Fibroblast of the aortic adventitia (primary cell): ENCODE measurements at places on chromosomes 7 and 10.

GRCh38 chr10:11863353-11864109 is 40.4 kb downstream of the PROSER2 start:
- DNase-seq, result no peak

- DNase-seq, result peak; percentile 49
Observed at GRCh38 chr7:148819697-148820360, 64.3 kb downstream of the EZH2 start.

DNA sequence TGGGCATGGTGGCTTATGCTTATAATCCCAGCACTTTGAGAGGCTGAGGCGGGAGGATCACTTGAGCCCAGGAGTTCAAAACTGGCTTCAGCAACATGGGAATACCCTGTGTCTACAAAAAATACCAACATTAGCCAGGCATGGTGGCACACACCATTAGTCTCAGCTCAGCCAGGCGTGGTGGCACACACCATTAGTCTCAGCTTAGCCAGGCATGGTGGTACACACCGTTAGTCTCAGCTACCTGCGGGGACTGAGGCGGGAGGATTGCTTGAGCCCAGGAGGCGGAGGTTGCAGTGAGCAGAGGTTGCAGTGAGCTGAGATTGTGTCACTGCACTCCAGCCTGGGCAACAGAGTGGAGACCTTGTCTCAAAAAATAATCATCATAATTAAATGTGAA is 9.0 kb downstream of the LRRC27 start:
- DNase-seq, result no peak

DNA sequence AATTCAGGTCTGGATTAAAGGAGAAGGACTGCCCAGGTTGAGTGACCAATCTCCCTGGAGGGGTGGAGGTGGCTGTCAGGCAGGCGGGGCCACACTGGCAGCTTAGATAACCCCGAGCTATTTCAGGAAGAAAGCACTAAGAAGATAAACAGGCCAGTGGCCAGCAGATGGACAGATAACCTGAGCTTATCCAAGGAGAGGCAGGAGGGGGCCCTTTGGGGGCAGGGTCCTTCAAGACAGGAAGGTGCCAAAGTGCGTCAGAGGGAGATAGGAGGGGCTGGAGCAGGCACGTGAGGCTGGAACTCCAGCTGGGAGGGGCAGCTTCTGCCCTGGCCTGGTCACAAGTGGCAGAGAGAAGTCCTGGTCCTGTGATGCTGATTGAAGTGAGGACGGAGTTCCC is 29.8 kb upstream of the PODXL start:
- DNase-seq, result peak; percentile 22

- DNase-seq, result no peak
Observed at GRCh38 chr10:126015413-126015812, 119.0 kb downstream of the FANK1 start.

GRCh38 chr10:119023553-119023868 is 6.0 kb upstream of the NANOS1 start:
- no peak for DNase-seq

DNA sequence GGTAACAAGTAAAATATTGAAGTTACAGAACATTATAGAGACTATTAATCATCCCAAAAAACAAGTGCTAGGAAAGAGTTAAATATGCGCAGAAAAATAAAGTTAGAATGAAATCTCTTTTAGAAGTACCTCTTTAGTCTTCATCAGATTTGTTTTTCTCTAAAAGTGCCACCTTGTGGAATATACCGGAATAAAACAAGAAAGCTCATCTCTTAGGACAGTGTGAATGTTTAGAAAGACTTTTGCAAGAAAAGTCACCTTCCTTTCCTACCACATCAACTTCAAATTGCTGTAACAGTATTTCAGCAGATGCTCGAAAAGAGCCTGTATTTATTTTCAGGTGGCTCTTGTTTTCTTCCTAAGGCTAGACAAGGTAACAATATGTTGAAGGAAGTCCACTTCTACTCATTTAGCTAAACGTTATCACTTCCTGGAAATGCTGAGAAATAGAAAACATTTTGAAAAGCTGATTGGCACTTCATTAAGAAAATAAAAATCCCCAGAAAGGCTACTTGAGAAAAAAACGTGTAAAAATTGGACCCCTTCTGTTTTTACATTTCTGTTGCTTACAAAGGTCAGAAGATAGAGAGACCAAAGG is 19.8 kb upstream of the FAM133B start:
- peak; percentile 57 for DNase-seq

- peak; percentile 28 for DNase-seq
Observed at GRCh38 chr7:151539088-151539671, 19.5 kb upstream of the RHEB start.

GRCh38 chr10:78407009-78407711 is 373.5 kb downstream of the RPS24 start:
- DNase-seq, result peak; percentile 88

- peak; percentile 77 for DNase-seq
Observed at GRCh38 chr7:40015790-40016296, 65.8 kb downstream of the CDK13 start.

DNA sequence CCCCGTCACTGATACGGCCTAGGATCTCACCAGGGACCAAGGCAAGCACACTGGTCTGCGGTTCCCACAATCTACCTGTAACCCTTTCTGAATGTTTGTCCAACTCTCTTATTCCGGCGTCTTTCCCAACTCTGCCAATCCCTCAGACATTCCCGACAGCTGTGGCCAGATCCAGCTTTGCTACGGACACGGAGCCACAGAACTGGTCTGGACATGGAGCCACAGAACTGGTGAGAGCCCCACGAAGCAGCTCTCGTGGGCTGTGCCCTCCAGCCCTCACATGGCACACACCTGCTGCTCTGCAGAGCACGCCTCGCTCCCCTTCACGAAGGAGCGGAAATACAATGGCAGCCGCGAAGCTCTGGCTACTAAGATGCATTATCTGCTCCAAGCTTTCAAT is 376.8 kb downstream of the DNAJB6 start:
- no peak for DNase-seq

- no peak for DNase-seq
Observed at GRCh38 chr10:36354633-36355032, 712.5 kb upstream of the FZD8 start.

DNA sequence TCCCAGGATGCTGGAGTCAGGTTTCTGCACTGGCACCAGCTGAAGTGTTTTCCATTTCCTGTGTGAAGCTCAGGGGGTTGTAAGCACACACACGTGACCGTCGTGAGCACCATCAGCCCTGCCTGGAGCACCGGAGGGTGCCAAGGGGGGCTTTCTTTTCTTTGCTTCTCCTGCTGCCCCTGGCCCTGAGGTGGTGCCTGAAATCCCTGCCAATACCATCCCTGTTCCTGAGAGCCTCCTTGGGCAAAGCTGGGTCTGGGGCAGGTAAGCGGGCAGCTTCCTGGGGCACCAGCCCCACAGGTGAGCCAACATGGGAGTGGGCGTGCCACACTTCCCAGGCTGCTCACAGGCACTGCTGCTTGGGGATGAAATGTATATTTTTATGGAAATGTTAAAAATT is 593.6 kb downstream of the DNAJB6 start:
- no peak for DNase-seq

DNA sequence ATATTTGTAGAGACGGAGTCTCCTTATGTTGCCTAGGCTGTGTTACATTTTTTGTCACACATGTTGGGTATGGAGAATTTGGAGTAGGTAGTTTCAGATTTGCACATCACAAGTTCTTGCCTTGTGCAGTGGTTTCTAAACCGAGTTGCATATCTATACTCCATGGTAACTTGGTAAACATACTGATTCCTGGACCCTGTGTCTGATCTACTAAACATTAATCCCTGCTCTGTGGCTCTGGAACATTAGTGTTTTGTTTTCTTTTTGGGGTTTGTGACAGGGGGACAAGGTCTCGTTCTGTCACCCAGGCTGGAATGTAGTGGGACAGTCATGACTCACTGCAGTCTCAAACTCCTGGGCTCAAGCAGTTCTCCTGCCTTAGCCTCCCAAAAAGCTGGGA is 24.7 kb downstream of the AUTS2 start:
- DNase-seq, result no peak

GRCh38 chr10:132387764-132388210 is 9.2 kb upstream of the PWWP2B start:
- DNase-seq, result peak; percentile 38

DNA sequence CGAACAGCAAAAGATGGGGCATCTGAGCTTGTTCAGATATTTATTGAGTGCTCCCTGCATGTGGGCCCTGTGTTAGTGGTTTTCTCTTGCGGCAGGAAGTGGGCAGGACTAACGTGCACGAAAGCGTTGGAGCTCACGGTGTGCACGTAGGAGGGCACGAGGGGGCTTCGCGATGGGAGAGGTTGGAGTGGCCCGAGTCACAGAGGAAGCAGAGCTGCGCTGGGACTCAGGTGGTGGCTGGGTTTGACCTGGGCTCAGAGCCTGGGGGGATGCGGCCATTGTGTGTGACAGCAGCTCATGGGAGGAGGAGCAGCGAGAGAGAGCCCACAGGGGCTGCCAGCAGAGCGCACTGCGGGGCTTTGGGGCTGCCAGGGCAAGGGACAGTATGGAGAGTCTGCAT is 7.7 kb downstream of the ZSCAN25 start:
- DNase-seq, result no peak

DNA sequence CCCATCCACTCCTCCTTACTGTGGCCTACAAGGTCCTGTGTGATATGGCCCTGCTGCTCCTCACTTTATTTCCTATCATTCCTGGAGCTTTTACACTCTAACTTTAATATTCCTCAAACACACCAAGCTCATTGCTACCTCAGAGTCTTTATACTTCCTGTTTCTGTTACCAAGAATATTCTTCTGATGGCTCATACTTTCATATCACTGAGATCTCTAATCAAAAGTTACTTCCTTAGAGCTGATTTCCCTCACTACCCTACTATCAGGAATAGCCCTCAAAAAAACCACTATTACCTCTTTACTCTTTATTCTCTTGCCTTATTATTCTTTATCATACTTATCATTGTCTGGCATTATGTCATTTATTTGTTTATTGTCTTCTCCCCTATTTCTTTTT is 5.8 kb upstream of the PPP3CB start:
- DNase-seq, result no peak

GRCh38 chr10:49751636-49752510 is 10.2 kb downstream of the OGDHL start:
- DNase-seq, result no peak

- no peak for DNase-seq
Observed at GRCh38 chr7:7772397-7772821, 54.0 kb upstream of the RPA3 start.

- no peak for DNase-seq
Observed at GRCh38 chr7:129436335-129436923, 2.2 kb downstream of the STRIP2 start.

GRCh38 chr7:37194943-37195342 is 253.7 kb downstream of the ELMO1 start:
- DNase-seq, result no peak

DNA sequence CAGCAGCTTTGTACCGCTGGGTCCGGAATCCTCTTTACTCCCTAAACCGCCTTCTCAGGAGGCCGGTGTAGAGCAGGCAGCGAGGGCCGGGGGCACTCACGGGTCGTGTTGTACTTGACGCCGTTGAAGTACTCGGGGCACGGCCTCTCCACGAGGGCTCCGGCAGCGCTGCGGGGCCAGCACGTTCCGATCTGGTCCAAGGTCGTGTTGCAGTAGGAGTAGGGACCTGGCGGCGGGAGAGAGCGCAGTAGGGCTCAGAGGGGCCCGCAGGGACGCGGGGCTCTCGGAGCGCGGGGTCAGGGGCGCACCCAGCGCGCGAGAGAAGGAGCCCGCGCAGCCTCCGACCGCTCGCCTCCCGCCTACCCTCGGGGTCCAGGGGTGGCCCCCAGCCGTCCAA is 443 bp downstream of the CRHR2 start:
- DNase-seq, result no peak

DNA sequence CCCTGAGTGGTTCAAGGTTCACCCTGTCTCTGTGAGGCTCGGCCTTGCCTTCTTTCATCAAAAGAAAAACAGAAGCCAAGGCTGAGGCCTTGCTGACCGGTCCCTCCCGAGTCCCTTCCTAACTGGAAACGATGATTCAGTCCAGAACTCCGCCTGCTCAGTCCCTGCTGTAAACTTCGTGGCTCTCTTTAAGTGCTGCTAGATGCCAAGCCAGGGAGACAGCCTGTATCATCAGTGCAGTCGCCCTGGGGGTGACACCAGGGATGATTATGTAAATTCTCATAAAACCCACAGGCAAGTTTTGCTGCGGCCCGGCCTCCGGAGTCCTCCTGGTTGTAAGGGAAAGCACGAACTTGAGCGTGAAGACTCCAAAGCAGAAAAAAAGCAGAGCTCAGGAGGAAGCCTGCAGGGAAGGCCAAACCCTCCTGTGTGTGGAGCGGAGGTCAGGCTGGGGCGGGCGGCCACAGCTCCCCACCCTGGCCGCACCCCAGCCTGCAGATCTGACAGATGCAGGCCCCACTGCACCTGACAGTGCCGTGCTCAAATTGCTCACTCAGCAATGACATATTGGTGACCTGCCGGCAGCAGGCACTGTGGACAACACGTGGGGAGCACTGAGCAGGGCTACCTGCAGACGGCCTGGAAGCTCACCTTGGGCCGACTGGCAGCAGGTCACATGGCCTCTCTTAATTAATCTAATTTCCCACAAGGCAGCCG is 123.4 kb downstream of the DYNC2I1 start:
- no peak for DNase-seq

DNA sequence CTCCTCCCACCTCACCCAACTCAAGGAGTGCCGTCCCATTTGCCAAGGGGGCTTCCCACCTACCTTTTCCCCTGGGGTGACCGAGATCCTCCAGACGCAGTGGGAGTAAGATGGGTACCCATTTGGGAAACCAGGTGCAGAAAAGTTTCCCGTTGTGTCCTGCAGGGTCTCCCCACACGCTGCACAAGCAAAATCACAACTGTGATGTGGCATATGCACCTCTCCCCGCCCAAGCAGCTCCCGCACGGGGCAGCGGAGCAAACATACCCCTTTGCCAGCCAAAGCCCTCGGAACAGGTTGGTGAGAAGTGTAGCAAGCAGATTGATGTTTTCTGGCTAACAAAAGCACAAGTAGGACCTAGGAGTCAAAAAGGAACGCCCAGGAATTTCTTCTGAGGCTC is 51.5 kb upstream of the OPALIN start:
- DNase-seq, result no peak

DNA sequence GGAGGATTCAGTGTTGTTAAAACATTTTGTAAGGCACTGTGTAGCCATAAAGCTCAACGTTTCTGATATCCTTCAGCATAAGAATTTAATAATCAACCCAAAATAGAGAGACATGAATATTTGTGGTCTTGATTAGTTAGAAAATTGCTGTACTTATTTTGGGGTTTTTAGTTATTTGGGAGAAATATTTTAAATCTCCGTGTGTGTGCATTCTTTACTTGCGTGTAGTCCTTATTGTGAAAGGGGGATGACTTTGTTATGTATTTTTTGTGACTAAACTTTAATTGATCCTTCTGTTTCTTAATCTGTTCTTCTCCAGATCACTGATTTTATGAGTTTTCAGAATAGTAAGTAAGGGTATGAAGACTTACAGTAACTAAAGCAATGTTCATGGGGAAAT is 81.2 kb downstream of the ZNRF2 start:
- DNase-seq, result no peak
